Stimulated activated CD4-positive, alpha-beta T cell treated with anti-CD3 and anti-CD28 coated beads, TNF-alpha, amount 100 ng/mL, for 48 hours (primary cell): ENCODE measurements at places on chromosomes 4 and X.

- DNase-seq = no peak
Observed at GRCh38 chr4:44421330-44422065, 27.1 kb downstream of the KCTD8 start.

GRCh38 chrX:24207826-24208225, 58.3 kb downstream of the ZFX start:
- no peak for DNase-seq

GRCh38 chr4:55635741-55636655, at the start of gene NMU:
NMU (minus strand) TSS chr4:55636298; CDS start chr4:55636192, 106 bp downstream.
- DNase-seq = peak; percentile 14

- no peak for DNase-seq
Observed at GRCh38 chr4:122930862-122931261, 8.5 kb upstream of the NUDT6 start.

- DNase-seq = no peak
Observed at GRCh38 chr4:6250235-6250983, 19.2 kb upstream of the WFS1 start.
